ENCODE measurements at places on chromosomes 3 and 15.

DNA sequence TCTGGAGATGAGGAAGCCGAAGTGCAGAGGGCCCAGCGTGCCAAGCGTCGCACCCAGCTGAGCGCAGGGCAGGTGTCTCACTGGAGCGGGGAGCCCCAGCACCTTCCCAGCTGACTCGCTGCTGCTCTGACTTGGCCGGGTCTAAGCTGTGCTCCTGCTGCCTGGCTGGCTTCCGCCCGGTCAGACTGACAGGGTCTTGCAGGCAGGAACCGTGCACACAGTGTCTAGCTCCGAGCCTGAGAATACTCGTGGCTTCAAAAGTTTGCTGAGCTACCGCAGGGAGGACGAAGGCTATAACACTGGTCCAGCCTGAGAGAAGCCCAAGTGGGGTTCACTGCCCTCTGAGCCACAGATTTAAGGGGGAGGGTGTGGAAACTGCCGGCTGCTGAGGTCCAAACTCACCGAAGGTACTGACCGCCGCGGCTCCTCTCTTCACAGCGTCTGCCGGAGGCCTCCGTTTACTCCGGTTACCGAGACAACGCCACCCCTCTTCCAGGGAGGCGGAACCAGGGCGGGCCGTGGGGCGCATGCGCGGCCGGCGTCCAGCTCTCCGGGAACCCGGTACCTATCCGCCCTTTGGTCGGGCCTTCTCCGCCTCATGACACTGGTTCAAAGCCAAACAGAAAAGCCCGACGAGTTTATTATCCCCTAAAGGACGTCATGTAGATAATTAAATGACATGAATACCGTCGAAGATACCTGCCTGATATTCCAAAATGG lies at the start of gene CFAP44:
TSS of gene CFAP44 (minus strand) at position 443 of the 720 bp plus-strand sequence. CDS start 7,829 bp downstream, outside the sequence.
- peak; percentile 17 for DNase-seq

DNA sequence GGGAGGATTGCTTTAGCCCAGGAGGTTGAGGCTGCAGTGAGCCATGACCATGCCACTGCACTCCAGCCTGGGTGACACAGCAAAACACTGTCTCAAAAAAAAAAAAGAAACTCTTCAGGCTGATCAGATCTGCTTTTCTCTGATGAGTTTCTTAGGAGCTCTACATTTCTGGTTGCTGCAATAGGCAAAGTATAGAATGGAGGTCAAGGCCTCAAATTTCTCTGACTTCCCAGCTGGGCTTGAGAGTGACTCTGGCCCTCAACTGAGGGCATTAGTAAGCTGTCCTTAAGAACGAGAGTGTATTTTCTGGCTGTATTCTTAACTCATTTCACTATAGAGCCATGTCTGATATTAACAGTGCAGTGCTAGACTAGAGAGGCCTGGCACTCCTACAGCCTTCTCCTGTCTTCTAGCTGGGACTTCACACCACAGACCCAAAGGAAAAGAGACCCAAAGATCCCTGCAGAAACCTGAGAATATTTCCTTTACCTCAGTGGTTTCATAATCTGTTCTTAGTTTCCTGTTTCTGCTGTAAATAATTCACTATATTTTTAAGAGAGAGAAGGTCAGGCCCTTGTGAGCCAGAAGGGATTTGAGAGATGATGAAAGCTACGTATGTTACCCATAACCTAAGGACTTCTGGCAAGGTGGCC lies 2.0 kb upstream of the NR1I2 start:
- no peak for DNase-seq

DNA sequence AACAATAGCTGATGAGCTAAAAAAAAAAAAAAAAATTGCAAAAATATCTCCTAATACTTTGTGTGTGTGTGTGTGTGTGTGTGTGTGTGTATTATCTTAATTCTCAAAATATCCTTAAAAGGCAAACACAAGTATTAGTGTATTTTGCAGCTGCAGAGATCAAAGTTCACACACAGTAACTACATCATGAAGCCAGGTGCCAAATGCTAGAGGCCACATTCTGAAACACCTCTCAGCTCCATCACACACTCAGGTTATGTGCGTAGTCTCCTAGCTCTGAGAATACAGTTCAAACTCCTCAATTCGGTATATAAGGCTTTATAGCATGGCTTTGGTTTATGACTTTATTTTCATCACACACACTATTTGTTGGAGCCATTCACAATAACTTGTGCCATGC lies 33.5 kb upstream of the PPARG start:
- DNase-seq: no peak

- peak; percentile 36 for DNase-seq
These were observed 21.1 kb downstream of the OXNAD1 start for GRCh38 chr3:16286161-16286560.

DNA sequence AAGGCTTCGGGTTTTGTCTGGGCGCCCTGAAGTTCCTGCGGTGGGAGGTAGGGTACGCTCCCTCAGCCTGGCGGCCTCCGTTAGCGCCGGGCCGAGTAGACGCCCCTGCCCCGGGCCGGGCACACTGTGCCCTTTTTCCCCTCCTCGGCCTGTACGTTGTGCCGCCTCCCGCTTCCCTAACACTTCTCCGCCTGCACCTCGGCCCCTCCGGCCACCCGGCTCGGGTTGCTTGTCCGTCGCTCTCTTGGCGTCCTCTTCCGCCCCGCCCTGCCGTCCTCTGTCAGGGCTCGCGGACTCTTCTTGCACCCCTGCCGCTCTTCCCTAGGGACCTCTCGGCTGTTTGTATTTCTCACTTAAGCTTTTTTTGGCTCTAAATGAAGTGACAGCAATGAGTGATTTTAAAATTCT lies 384 bp downstream of the KNL1 start:
- no peak for DNase-seq

GRCh38 chr3:48429960-48430707 lies at the start of gene PLXNB1:
PLXNB1 (minus strand) TSS chr3:48430086; CDS start chr3:48424611, 5,475 bp downstream.
- DNase-seq: no peak

DNA sequence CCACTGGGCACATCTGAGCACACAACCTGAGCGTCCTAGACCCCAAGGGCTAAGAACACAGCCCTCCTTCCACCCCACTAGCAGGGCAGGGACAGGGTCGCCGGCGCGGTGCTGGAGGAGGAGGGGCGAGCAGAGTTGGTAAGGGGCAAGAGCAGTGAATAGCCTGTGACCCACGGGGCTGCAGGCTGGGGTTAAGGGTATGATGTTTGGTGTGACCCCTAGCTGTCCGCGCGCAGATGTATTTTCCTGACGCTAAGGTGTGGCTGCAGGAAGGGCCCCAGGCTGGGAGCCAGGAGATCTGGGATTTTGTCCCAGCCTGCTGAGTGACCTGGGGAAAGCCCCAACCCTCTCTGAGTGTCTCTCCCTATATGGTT lies 1.3 kb upstream of the C15orf39 start:
- DNase-seq: no peak

DNA sequence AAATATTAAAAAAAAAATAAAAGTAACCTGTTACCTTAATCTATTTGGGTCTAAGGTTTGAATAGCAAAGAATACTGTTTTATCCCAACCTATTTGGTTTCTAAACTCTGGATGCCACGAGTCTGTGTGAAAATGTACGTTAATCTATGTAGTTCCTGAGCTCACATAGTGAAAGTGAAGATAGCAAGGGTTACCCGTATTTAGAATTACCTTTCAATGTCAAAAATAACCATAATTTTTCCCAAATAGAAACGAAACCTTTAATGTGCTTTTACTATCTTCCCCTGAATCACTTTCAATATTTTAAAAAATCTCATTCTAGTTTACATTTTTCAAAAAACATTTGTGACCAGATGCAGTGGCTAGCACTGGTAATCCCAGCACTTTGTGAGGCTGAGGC lies 5.8 kb upstream of the USP50 start:
- DNase-seq: no peak

- no peak for DNase-seq
These were observed 765.8 kb upstream of the ROBO1 start for GRCh38 chr3:80533553-80533952.

GRCh38 chr3:141940194-141940776 lies 63.8 kb downstream of the ATP1B3 start:
- no peak for DNase-seq

DNA sequence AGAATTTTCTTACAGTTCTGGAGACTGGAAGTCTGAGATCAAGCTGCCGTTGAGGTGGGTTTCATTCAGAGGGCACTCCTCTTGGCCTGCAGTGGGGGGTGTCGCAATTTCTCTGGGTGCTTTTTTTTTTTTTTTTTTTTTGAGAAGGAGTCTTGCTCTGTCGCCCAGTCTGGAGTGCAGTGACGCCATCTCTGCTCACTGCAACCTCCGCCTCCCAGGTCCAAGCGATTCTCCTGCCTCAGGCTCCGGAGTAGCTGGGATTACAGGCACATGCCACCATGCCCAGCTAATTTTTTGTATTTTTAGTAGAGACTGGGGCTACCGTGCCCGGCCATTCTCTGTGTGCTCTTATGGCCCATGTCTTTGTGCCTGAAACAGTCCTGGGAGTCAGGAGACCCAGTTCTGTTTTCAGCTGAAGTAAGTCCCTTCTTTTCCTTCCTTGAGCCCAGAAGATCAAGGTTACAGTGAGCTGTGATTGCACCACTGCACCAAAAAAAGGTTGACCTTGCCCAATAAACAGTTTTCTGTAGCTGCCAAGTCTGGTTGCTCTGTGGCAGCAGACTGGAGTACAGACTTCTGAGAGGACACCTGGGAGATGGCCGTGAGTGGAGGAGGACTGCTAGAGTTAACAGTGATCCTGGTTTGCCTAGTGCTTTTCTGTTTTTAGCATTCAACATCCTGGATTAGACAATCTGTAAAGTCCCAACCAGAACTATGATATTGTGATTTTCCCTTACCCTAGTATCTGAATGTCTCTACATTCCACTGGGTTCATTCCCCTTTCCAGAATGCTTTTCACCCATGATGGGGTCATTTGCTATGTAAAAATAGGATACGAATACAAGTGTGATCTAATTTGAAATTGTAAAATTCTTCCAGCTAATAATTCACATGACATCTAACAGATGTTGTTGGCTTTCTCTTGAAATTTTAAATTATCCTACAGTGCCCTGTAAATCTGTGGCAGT lies 76.6 kb upstream of the RNF7 start:
- no peak for DNase-seq

GRCh38 chr15:74866090-74866489 lies 7.1 kb downstream of the SCAMP2 start:
- no peak for DNase-seq

DNA sequence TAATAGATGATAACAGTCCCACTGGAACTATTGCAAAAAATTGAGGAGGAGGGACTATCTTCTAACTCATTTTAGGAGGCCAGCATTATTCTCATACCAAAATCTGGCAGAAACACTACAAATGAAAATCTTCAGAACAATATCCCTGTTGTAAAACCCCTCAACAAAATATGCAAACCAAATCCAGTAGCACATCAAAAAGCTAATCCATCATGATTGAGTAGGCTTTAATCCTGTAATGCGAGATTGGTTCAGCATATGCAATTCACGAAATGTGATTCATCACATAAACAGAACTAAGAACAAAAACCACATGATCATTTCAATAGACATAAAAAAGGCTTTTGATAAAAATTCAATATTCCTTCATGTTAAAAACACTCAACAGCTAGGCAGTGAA lies 23.9 kb upstream of the PLSCR2 start:
- no peak for DNase-seq

DNA sequence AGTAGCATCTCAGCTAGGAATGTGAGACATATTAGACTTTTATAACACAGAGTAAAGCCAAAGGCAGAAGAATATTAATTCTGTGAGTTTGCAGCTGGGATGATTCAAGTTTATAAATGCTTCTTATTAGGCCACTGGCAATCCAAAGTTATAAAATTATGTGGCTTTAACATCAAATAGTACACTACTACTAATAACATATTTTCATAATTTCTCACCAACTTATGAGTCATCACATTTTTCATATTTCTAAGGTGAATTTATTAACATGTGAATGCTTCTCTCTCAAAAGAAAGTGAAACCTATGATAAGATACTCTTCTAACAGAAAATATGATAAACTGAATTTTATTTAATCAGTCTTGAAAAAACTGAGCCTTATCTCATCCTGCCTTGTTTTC lies 1348.2 kb upstream of the ALCAM start:
- DNase-seq: no peak

- DNase-seq: peak; percentile 22
These were observed 54.4 kb downstream of the FEZF2 start for GRCh38 chr3:62318752-62319569.

- no peak for DNase-seq
These were observed 1.3 kb downstream of the MAGEL2 start for GRCh38 chr15:23646165-23647000.

DNA sequence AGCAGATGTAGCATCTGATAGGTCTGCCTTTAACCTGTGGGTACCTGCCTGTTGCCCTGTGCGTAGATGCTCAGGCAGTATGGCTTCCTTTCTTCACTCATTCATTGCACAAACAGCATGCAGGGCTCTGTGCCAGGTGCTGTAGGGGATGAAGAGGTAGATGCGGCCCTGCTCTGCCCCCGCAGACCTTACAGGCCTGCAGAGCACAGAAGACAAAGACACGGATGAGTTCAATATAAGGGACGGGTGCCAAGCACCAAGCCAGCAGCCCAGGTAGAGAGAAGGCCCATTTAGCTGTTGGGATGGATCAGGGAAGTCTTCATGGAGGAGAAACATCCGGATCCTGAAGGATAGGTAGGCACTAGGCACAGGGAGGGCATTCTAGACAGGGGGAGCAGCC lies 69.4 kb downstream of the AAGAB start:
- no peak for DNase-seq

DNA sequence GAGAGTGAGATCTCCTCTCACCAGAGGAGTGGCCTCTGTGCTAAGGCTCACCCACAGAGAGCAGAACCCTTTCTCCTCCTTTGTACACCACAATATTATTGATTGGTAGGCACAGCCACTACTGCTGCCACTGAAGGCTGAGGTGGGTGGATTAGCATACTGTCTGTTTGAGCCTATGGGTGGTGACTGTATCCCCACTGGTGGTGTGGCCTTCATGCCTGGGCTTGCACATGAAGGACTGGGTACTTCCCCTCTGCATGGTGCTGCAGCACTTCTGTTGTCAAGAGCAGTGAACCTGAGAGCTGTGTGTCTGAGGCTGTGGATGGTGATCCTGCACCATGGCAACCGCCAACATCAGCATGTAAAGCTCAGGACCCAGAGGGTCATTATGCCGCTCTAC lies 35.7 kb upstream of the NECTIN3 start:
- no peak for DNase-seq

GRCh38 chr15:41811432-41812195 lies 16.3 kb upstream of the JMJD7 start:
- DNase-seq: peak; percentile 64

DNA sequence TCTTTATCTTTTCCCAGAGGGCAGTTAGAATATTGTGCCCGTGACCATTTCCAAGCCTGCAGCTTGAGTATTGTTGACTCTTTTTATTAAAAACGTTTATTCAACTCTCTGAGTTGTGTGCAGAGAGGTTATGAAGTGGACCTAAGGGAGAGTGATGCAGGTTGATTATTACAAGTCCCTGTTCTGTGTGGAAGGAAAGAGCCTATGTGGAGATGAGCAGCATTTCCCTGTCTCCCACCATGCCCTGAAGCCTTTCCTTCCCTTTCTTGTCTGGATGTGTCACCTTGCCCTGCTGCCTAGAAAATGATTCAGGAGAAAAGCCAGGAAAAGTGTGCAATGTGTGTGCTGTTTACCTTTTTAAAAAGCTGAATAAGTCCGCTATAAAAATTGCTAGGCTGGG lies 19.4 kb downstream of the ZPLD1 start:
- no peak for DNase-seq
